ENCODE measurements at places on chromosomes 5 and 9.

DNA sequence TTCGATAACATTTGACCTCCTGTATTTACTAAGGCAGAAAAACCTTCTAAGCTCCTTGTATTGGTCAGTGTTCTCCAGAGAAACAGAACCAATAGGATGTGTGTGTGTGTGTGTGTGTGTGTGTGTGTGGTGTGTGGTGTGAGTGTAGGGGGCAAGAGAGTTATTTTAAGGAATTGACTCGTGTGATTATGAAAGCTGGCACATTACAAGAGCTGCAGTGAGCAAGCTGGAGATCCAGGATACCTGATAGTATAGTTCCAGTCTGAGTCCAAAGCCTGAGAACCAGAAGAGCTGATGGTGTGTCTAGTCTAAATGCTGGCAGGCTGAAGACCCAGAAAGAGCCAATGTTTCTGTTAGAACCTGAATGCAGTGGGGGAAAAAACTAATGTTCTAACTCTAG lies 21.2 kb upstream of the PIK3R1 start:
- no peak for DNase-seq

GRCh38 chr5:60533789-60534188 lies 166.2 kb downstream of the DEPDC1B start:
- DNase-seq, result no peak

DNA sequence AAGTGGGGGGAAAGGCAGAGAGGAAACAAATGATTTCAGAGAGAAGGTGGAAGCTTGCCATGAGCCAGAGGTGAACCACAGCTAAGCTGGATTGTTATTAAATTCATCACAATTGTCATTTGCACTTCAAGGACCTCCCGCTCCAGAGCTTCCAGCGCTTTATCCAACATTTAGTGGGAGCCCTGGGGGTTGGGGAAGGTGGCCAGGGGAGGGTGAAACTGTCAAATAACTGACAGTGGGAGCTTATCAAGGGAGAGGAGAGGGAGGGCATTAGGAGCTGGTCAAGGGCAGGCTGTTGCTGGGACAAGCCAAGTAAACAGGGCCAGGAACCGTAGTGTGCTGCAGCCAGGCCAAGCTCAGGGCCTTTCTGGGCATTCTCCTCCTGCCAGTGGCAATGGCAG lies 71.5 kb downstream of the SIL1 start:
- DNase-seq, result no peak

DNA sequence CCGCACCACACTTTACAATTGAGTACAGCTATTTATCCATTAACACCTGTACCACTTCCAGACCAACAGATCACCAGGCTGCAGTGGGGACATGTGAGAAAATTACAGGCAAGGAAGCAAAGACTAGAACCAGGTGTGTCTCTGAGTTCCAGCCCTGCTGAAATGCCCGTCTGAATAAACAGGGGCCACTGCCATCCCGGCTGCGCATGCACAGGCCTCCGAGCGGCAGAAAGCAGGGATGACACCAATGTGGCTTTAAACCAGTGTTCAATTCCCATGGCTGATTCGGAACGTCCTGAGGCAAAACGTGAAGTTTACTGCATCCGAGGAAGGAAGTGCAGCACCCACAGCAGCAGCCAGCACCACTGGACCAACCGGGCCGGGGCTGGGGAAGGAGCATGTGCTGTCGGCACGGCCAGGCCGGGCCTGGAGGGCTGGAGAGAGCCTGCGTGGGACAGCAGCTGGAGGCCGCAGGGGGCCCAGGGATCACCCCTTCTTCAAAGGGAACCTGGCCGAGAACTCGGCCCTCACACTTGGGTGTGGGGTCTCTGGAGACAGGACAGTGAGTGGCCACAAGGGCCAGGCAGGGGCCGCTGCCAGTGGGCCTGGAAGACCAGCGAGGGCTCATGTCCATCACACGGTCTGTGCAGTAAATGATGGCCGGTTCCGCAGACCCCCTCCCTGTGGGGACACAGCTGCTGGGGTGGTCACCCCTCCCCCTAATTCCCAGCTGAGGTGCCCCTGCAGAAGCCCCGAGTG lies 33.0 kb upstream of the SLC12A7 start:
- no peak for DNase-seq

- DNase-seq, result no peak
These were observed 298.8 kb downstream of the NSG2 start for GRCh38 chr5:174344335-174344734.

DNA sequence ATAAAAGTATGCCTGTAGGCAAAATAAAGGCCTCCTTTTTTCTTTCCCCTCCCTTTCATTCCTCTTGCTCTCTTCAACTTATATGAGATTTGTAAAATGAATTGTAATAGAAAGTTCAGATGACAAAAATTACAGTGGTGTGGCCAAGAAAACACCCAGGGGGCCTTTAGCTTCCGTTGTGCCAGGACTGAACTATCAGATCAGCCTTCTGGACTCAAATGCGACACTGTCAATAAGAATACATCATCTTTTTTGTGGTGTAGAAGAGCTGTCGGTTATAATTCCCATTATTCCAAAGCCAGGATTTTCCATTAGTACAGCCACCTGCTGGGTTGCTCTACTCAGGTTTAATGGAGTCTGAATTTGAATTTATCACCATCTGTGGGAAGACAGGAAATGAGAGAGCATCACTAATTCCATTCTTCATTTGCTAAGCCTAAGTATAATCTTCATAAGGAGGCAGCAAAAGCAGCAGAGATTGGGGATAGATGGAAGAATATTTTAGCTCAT lies 443.4 kb downstream of the ANXA1 start:
- no peak for DNase-seq

DNA sequence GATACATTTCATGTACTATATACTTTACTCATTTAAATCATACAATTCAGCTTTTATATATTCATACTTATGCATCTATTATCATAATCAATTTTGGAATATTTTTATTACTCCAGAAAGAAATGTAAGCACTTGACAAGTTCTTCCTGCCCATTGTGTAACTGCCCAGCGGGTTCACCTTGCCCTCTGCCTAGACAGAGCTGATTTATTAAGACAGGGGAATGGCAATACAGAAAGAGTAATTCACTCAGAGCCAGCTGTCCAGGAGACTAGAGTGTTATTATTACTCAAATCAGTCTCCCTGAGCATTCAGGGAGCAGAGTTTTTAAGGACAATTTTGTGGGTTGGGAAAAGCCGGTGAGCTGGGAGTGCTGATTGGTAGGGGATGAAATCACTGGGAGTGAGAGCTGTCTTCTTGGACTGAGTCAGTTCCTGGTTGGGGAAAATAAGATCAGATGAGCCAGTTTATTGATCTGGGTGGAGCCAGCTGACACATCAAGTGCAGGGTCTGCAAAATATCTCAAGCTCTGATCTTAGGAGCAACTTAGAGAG lies 16.1 kb upstream of the SPIN1 start:
- DNase-seq, result no peak

DNA sequence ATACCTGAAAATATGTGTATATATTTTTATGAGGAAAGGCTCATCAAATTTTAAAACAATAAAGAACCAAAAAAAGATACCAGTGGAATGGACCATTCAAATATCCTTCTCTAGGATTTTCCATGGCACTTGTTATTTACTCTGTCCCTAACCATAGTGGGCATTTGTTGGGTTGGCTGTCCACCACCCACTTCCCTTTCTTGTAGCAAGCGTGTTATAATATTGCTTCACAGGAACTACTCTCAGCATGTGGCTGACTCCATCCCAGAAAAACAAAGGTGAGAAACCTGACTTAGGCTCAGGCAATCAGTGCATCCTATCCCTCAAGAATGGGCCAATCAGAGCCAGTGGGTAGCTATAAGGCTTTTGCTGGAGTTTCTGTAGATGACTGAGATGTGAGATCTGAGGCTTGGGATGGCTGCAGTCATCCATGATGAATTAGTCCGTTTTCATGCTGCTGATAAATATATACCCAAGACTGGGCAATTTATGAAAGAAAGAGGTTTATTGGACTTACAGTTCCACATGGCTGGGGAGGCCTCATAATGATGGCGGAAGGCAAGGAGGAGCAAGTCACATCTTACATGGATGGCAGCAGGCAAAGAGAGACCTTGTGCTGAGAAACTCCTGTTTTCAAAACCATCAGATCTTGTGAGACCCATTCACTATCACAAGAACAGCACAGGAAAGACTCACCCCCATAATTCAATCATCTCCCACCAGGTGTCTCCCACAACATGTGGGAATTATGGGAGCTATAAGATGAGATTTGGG lies 17.2 kb downstream of the C5orf63 start:
- DNase-seq, result no peak

DNA sequence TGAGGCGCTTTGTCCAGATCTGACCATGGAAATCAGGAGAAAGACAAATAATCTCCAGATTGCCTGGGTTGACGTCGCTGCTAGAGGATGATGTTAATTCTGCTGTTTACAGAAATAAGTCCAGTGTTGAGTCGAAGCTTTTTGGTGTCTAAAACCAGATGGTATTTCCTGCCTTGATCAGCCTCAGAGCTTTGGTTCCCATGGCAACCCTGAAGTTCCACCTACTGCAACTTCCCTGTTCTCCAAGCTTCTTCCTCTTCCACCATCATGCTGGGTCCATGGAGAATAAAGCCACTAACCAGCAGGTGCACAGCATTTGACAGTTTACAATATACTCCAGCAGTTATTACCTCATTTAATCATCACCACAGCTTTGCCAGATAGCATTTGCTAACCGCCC lies 18.0 kb upstream of the GABBR2 start:
- no peak for DNase-seq

GRCh38 chr9:87198716-87199115 lies 251.4 kb upstream of the GAS1 start:
- DNase-seq, result no peak

DNA sequence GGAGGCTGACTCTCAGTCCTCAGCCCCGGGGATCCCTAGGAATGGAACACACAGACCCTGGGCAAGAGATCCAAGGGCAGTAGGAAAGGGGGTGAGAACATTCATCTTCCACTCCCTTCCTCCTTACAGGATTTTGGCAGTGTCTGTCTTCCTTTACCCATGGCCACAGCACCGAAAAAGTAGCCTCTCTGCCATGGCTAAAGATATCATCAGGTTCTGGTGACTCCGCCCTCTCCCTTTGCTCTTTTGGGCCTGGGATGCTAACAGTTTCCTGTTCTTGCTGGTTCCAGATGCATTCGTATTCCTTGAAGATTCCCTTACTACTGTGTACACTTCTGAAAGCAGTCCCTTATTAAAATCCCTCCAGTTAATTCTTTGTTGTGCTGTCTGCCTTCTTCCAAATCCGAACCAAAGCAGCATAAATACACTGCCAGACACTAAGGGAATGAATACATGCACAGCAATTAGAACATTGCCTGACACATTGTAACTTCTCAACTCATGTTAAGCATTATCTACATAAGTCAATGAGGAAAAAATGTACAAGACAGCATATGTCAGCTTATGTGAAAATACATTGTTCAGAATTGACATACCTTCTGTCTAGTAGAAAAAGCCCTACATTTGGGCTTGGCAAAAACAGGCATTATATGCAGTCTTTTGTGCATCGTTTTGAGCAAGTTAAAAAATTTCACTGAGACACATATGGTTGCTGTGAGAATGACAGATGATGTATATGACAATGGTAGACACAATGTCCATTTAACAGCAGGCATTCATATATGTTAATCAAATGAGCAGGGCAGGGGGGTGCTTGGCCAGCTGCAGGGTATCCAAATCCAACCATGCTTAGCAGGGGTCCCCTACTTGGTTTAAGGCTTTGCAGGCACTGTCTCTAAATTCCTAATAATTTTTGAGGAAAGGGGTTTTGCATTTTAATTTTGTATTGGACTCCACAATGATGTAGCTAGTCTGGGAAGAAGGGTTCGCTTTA lies 58.8 kb upstream of the RAI14 start:
- DNase-seq, result no peak

- no peak for DNase-seq
These were observed 180.6 kb downstream of the FGF18 start for GRCh38 chr5:171599957-171600612.

GRCh38 chr5:56802205-56802604 lies 13.1 kb upstream of the MAP3K1 start:
- DNase-seq, result no peak

- no peak for DNase-seq
These were observed 36.7 kb downstream of the MRPS27 start for GRCh38 chr5:72283358-72283757.

DNA sequence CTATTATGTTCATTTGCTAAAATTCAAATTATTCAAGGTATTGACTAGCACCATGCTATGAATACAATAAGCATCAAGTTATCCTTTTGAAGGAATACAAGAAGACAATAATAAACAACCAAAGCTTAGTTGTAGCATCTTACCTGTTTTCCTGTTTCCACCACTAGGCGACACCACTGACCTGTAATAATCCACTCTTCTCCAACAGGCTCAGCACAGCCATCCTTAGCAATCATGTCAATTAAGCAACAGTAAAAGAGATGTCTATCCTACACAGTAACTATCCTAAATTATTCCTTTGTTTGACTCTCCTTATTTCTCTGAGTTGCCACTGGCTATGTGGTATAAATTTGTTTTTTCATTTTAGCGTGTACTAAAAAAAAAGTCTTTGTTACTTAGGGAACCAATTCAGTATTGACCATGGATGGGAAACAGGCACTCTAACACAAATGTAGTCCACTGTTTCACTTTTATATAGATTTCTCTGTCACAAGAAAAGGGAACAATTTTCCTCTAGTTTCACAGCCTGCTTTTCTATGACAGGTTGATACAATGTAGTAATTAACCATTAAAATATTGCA lies 46.2 kb downstream of the PCA3 start:
- no peak for DNase-seq

- no peak for DNase-seq
These were observed 197.0 kb downstream of the PCSK1 start for GRCh38 chr5:96236051-96236450.

DNA sequence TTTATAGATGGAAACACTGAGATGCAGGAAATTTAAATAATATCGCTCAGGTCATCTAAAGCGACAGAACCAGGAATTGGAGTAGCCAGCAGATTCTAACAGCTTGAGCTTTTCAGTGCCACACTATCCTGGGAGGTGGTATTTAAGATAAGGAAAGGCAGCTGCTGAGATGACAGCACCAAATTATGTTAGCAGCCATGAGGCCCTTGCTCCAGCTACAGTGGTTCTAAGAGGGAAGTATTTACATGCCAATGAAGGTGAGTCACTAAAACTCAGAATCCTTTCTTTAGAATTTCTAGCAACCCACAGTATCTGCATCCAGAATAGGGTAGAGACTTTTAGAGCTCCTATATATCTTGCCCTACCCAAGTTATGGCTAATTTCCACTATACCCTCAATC lies 127.0 kb upstream of the VLDLR start:
- no peak for DNase-seq

- DNase-seq, result no peak
These were observed 16.5 kb upstream of the ODF2 start for GRCh38 chr9:128439273-128439672.

DNA sequence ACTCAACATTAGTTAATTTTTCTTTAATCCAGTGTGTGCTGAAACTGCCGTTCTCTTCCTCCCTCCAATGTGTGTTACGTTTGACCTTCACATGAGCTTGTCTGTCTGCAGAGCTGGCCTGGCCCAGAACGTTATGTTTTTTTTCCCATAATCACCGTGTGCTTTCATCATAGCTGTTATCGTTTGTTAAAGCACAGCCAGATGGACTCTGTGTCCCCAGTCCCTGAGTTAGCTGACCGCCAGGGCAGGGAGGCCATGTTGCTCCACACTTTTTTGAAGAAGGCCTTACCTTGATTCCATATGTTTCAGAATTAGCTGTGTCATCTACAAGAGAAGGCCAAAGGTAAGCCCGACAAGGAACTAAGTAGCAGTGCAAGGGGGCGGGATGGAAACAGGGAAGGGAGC lies 55.7 kb downstream of the HSD17B3 start:
- DNase-seq, result no peak

- DNase-seq, result no peak
These were observed 151.7 kb downstream of the PPP2R2B start for GRCh38 chr5:146726891-146727290.
